ENCODE measurements at places on chromosomes 2 and 18.

GRCh38 chr2:40430776-40431599, 20.9 kb downstream of the SLC8A1 start:
- no peak for DNase-seq

GRCh38 chr2:220162320-220162719, 534.9 kb downstream of the SLC4A3 start:
- peak; percentile 24 for DNase-seq

- DNase-seq: no peak
Measured at GRCh38 chr2:189873696-189874095, 89.4 kb downstream of the PMS1 start.

DNA sequence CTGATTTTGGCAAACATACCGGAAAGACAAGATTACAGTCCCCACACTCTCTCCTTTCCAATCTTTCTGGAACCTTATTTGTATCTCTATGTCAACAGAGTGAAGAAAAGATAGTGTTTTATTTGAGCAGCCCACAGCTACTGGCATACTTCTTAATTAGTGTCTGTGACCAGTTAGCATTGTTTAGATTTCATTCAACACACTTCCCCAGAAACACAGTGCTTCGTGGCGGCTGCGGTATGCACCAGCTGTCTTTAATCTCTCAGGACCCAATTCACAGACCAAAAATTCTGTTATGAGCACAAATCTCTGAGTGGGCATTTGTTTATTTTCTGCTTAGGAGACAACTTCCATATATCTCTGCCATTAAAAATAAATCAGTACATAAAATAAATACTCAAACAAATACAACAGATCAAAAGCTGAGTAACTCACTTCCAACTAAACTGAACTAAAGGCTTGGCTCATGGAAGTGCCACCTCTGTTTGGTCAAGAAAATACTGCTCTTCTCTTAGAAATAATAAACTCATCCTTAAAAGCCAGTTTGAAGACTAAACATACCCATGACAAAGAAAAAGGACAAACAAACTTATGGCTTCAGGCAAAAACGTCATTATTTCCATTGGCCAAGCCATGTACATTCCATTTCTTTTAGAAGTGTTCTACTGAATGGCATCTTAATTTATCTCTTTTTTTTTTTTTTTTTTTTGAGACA, 392.4 kb downstream of the TXNL1 start:
- DNase-seq: peak; percentile 40

GRCh38 chr2:140654565-140654964, 1476.3 kb downstream of the LRP1B start:
- no peak for DNase-seq

Data from stromal cell of bone marrow (primary cell).